ENCODE measurements at places on chromosomes 7 and 10.

DNA sequence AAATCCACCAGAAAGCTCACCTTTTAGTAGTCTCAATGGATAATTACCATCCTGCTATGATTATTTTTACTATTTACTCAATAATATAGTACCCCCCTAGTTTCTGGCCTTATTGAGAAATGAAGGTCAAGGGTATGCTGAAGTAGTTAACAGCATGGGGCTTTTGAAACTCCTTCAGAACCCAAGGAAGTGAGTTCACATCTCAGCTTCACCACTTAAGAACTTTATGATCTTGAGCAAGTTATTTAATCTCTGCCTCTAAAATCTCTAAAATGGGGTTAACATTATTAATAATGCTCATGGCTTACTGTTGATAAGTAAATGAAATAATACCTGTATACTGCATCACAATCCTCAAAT is 5.8 kb downstream of the MTPN start:
- no peak for DNase-seq

GRCh38 chr7:46058086-46058823 is 137.2 kb upstream of the IGFBP3 start:
- DNase-seq: peak; percentile 37

- DNase-seq: no peak
Measured at GRCh38 chr10:21510241-21511094, 15.0 kb downstream of the SKIDA1 start.

GRCh38 chr10:624605-625332 is 64.7 kb downstream of the DIP2C start:
- no peak for DNase-seq

- DNase-seq: no peak
Measured at GRCh38 chr10:50636618-50637579, 13.1 kb upstream of the SGMS1 start.

DNA sequence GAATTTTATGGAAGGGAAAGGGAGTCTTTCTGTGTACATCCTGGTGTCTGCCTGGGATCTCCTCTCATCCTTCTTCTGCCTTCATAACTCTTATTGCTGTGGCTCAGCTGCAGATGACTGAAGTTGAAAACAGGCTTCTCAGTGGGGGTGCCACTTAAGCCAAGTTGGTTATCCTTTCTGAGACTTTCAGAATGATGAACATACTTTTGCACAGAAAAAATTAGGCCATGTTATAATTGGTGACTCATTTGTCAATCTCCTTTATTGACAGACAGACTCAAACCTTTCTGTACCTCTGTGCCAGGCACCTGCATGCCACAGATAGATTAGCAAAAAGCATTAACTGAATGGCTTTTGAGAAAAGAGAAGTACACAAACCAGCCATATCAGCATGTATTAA is 430.3 kb downstream of the SORCS1 start:
- DNase-seq: no peak

- DNase-seq: no peak
Measured at GRCh38 chr10:122010405-122011050, 21.6 kb downstream of the TACC2 start.

GRCh38 chr10:60312818-60313588 is 76.7 kb downstream of the ANK3 start:
- peak; percentile 37 for DNase-seq

DNA sequence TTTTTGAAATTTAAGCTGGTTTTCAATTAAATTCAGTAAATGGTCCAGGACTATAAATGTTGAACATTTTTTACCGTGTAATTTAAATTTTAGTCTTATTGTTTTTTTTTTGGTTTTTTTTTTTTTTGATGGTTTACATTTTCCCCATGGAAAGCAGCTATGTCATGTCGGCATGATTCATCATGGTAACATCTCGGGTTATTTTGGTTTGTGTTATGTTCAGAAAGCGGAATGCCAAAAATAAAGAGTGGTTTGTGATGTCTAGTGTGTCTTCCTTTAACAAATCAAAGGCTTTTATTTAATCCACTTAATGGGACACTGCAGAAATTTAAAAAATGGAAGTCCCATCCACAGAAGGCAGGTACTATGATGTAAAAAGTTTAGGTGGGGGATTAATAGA is 58.5 kb downstream of the TRUB1 start:
- no peak for DNase-seq

- no peak for DNase-seq
Measured at GRCh38 chr7:32037650-32038198, 32.5 kb downstream of the PDE1C start.

DNA sequence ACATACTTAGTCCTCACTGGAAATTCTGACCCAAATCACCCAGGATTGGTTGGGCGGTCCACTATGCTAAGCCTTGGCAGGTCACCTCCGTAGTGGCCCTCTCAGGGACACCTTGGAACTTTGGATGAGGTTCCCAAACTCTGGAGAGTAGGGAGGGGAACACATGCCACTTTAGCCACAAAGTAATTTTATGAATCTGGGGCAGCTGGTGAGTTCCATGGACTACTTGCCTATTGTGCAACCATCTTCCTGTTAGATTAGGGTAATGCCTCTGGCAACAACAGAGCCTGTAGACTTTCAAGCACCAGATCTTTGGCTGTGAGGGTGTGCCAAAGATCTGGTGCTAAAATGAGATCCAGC is 77.7 kb downstream of the ITGB8 start:
- peak; percentile 27 for DNase-seq

DNA sequence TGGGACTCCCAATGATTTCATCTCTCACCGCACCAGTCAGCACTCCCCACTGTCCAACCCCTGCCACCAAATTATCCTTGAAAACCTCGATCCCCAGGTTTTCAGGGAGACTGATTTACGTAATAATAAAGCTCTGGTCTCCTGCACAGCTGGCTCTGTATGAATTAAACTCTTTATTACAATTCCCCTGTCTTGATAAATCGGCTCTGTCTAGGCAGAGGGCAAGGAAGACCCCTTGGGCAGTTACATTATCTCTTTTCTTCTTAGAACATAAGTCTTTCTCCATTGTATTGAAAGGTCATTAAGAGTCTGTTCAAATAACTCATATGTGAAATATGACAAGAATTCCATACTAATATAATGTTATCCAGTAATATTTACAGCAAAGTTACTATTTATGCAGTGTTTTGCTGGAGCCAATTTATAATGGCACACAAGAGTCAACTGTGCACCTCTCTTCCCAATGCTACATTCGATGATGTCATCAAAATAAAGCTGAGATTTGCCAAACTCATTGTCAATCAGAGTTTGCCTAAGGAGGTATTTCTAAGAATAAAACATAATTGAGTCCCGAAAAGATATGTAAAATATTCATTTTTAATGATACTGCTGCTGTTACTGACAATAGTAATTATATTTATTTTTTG is 1297.2 kb upstream of the LRRTM3 start:
- no peak for DNase-seq

DNA sequence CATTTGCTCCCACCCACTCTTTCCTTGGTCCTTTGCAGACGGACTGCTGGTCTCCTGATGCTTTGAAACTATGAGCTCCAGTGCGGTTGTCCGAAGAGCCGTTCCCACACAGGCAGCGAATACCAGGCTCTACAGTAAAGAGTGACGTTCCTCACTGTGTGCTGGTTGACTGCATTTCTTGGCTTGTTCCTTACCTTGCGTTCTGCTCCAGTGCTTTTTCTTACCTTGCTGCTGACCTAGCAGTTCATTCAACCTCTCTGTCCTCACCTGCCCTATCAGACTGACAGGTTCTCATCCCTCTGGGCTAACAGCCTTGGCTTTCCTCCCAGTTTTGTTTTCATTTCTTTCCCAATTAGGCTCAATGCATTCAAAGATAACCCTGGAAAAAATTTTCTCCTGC is 214.8 kb downstream of the TMEM178B start:
- DNase-seq: no peak

- DNase-seq: no peak
Measured at GRCh38 chr7:30206491-30206890, 71.7 kb downstream of the MTURN start.

- peak; percentile 62 for DNase-seq
Measured at GRCh38 chr7:99090771-99091542, 53.0 kb downstream of the SMURF1 start.

GRCh38 chr10:12465385-12466136 is 116.2 kb downstream of the CAMK1D start:
- DNase-seq: no peak

- no peak for DNase-seq
Measured at GRCh38 chr10:17734432-17735080, 17.4 kb upstream of the TMEM236 start.

GRCh38 chr7:28731092-28731658 is 227.0 kb downstream of the TRIL start:
- no peak for DNase-seq

- DNase-seq: no peak
Measured at GRCh38 chr10:77164616-77165311, 472.8 kb downstream of the KCNMA1 start.

DNA sequence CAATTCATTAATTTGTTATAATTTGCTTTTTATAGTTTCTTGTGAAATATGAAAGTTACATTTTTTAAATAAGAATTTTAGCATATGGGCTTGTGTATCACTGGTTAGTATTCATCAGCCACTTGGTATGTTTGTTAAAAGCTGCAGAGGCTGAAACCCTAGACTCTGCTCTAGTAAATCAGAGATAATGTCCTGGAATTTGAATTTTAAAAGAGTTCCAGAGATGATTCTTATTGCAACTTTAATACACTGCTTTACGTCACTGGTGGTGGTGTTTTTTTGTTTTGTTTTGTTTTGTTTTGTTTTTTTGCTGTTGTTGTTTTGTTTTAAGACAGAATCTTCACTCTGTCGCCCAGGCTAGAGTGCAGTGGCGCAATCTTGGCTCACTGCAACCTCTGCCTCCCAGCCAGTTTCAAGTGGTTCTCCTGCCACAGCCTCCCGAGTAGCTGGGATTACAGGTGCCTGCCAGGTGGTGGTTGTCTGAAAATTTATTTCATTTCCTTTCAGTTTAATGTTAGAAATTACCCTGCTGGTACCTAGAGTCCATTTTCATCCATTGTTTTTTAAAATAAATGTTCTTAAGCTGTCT is 43.8 kb downstream of the PTPN12 start:
- DNase-seq: peak; percentile 27

All from GM04503 (cell line).